ENCODE measurements at places on chromosomes 5 and 9. TPM values are rescaled to one million over a fixed set of nuclear protein-coding genes. Genes with fewer than 3 reads are reported as not detected.

GRCh38 chr5:10635257-10635866 lies 71.5 kb downstream of the ANKRD33B start:
- DNase-seq = no peak

DNA sequence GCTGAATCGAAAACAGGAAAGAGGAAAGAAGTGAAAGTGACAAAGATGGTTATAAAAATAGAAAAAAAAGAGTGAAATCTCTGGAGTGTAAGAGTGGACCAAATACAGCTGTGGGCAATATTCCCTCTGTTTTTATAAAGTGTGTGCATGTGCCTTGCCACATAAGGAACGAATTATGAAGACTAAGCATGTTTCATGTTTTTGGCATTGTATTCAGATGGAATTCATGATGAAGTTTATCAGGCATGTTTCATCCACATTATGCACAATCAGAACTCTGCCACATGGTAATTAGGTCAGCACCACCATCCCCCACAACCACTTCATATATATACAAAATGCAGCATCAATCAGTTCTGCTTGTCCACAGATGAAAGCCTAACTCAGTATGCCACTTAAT lies 348.0 kb downstream of the ZNF608 start:
- DNase-seq = no peak

GRCh38 chr5:213803-214395 lies 4.1 kb downstream of the CCDC127 start:
- no peak for DNase-seq

DNA sequence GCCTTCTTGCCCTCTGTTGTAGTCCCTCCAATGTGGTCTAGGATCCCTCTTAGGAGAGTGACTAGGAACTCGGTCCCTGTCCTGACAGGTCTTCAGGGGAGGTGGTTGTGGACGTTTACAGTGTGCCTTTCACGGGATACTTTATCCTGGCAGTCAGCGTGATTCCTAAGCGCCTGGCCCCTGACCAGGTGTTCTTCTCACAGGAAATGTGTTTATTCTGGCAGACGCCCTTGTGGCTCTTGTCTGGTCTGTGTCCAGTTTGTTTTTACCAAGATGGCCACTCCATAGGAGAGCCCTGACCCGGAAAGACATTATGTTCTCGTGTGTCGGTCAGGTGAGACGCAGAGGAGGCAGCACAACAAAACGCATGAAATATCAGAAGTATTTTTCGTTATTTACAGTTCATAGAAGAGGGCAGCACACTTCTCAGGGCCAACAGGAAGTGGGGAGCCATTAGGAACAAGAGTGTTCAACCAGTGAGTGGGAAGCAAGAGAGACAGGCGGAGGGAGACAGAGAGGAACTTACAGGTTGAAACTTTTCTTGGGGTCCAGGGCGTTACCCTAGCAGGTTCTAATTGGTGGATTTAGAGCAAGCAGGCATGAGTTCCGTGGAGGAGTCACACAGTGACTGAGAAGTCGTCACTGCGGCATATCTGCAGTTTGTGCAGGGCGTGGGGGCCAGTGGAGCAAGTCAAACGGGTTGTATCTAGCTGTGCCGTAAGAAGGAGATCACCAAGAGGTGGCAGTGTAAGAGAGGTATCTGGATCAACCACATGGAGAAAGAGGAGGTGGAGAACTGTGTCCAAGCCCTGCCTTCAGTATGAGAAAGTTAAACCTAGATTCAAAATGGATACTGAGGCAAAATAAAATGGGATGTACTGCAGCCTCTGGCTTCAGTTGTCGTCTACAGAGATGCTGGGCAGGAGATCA lies 412.9 kb downstream of the ZSWIM6 start:
- DNase-seq = peak; percentile 11

DNA sequence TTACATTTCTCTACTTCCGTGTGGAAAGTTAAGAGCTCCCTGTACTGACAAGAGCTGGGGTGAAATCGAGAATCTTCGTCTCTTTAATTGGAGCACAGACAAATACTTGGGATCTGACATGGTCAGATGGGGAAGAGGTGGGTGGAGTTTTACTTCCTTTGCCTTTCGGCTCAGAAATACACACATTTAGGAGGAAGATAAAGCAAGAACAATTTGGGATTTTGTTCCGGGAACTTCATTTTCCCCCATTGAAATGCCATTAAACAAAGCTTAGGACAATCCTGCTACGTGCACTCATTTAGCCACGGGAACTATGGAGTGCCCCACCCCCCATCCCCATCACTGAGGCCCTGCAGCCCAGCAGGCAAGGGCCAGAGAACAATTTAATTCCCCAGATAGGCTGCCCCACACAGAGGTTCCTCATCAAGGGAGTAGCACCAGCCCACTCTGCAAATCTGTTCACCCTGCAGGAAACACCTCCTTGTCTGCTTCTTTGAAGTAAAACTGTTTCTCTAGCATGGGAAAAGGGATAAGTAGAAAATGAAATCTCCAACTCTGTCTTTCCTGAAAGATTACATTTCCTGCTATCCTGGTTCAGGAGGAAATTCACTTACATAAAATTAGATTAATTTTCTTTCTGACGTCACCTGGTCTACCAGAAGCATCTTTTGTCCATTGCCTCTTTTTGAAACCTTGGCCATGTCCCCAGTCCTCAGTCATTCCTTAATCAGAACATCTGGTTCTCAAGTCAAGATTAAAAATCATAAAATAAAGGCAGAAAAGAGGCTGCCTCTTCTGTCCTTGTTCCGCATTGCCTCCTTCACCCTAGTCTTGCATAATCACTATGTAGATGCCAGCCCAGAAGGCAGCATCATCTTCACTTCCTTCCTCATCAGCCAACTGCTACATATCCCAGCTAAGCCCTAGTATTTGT lies 206.4 kb downstream of the ENC1 start:
- DNase-seq = no peak

Gene DND1
- 1.0 TPM for polyA plus RNA-seq

Data from A549 (cell line).